ENCODE measurements at places on chromosomes 6 and 20.

GRCh38 chr6:34474754-34475153 is 8.9 kb downstream of the PACSIN1 start:
- DNase-seq, result no peak

DNA sequence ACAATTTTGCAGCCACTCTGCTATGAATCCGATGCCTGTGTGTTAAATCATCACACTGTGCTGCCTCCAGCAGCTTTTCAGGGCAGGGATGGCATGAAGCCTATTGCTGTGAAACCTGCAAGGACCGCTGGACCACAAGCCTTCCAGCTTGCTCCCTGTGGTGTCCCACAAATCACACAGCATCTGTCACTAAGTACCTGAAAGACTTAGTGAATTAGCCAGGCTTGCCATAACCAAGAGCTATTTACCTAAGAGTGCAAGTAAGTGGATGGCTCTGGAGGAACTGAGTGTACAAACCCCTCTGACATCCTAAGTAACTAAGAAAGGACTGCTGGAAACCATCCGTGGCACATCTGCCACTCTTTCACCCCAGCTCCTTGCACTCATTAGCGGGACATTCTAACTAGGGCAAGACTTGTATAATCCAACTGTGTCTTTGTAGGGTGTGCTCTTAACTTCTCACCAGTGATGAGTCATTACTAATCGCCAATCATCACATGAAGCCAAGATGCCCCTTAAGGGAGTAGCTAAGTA is 34.7 kb downstream of the FOXQ1 start:
- no peak for DNase-seq

GRCh38 chr6:147503587-147503986 is 4.9 kb upstream of the SAMD5 start:
- no peak for DNase-seq

GRCh38 chr20:59676851-59677182 is 72.5 kb downstream of the PHACTR3 start:
- DNase-seq, result no peak

GRCh38 chr6:169248521-169248971 is 5.1 kb downstream of the THBS2 start:
- no peak for DNase-seq

- DNase-seq, result no peak
Measured at GRCh38 chr6:134026597-134026996, 25.8 kb downstream of the SLC2A12 start.

DNA sequence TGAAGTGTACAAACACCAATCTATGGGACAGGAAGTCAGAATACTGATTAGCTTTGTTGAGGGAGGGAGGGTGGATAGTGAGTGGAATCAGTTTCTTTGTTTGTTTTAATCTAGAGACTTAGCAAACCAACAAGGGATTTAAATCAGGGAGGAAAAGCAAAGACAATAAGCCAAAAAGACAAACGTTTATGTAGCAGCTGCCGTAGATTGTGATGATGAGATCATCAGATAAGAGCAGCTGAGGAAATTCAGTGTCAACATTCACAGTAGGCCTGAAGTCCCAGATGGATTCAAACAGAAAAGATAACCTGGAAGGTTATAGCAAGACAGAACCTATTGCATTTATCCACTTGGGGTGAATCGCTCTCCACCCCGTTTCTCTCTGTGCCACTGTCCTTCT is 104.9 kb upstream of the SYNDIG1 start:
- DNase-seq, result no peak

GRCh38 chr6:52136055-52136454 is 48.6 kb upstream of the PKHD1 start:
- no peak for DNase-seq

- no peak for DNase-seq
Measured at GRCh38 chr6:116078522-116078921, 17.8 kb upstream of the FRK start.

Data from head of caudate nucleus (tissue), 42 donors.